ENCODE measurements at places on chromosomes 11 and 22. TPM values are rescaled to one million over a fixed set of nuclear protein-coding genes. Genes with fewer than 3 reads are reported as not detected.

CCDC34 gene
- total RNA-seq = 6.3 TPM

MPEG1 gene
- total RNA-seq = not detected

PLAAT5 gene
- total RNA-seq = 5.9 TPM

FIBIN gene
- total RNA-seq = under 0.01 TPM

LGR4 gene
- total RNA-seq = 57.4 TPM

EWSR1 gene
- 133 TPM for total RNA-seq

SAA1 gene
- total RNA-seq = not detected

PIK3IP1 gene
- 22.0 TPM for total RNA-seq

OR52H1 gene
- 0.76 TPM for total RNA-seq

PTPRCAP gene
- 1.6 TPM for total RNA-seq

OR51I1 gene
- not detected for total RNA-seq

MYEOV gene
- total RNA-seq = not detected

OR4D5 gene
- not detected for total RNA-seq

RASSF10 gene
- total RNA-seq = 0.39 TPM

OR51E2 gene
- not detected for total RNA-seq

BRD1 gene
- total RNA-seq = 29.1 TPM

PHF21B gene
- total RNA-seq = 0.39 TPM

EP300 gene
- total RNA-seq = 106 TPM

FOLR1 gene
- total RNA-seq = 7.1 TPM

HORMAD2 gene
- not detected for total RNA-seq

YIF1A gene
- total RNA-seq = 180 TPM

DEUP1 gene
- 0.39 TPM for total RNA-seq

MMP8 gene
- not detected for total RNA-seq

CD3D gene
- total RNA-seq = not detected

MAJIN gene
- not detected for total RNA-seq

OR5B21 gene
- not detected for total RNA-seq

CCDC116 gene
- total RNA-seq = 0.11 TPM

PARVG gene
- under 0.01 TPM for total RNA-seq

LRRC32 gene
- 25.5 TPM for total RNA-seq

APOA1 gene
- total RNA-seq = not detected

NDUFA6 gene
- 42.7 TPM for total RNA-seq

CFAP300 gene
- 13.3 TPM for total RNA-seq

C11orf91 gene
- total RNA-seq = 0.39 TPM

LRRC10B gene
- not detected for total RNA-seq

RAPSN gene
- total RNA-seq = 0.79 TPM

DLG2 gene
- 2.7 TPM for total RNA-seq

ANO5 gene
- not detected for total RNA-seq

C22orf31 gene
- total RNA-seq = not detected

RIN1 gene
- total RNA-seq = 31.7 TPM

FDX1 gene
- total RNA-seq = 21.6 TPM

RAB3IL1 gene
- total RNA-seq = 0.79 TPM

OR10D3 gene
- total RNA-seq = not detected

MRGPRE gene
- total RNA-seq = 0.87 TPM

APOL5 gene
- total RNA-seq = not detected

LMO2 gene
- 2.3 TPM for total RNA-seq

ZNF70 gene
- 6.5 TPM for total RNA-seq

NCAM1 gene
- total RNA-seq = not detected

FOLH1 gene
- total RNA-seq = not detected

TRIM34 gene
- total RNA-seq = 11.0 TPM

RIMBP3B gene
- 0.79 TPM for total RNA-seq

DCDC1 gene
- total RNA-seq = under 0.01 TPM

GTSE1 gene
- 3.1 TPM for total RNA-seq

PKNOX2 gene
- total RNA-seq = 3.1 TPM

OR51B2 gene
- not detected for total RNA-seq
